NAMALWA (cell line): ENCODE measurements at places on chromosomes 1 and 21.

- no peak for DNase-seq
These were observed 5.1 kb downstream of the UBE2Q1 start for GRCh38 chr1:154553056-154554030.

DNA sequence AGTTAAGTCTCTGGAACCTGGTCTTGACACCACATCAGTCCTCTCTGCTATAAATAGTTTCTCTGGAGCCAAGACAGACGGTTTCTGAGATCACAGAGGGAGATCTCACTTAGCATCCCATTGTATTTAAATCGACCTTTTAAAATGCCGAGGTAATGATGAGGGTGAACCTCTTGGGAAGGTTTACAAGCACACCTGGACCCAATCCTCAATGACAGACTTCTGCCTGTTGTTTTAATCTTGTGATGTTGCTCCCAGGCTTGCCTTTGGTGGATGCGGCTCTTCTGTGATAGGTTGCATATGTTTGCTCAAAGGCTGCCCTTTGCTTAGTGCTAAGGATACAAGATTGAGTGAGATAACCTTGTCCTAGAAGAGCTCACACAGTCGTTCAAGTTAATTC, 104.6 kb upstream of the L1TD1 start:
- DNase-seq: no peak

GRCh38 chr1:172460177-172460576, 16.3 kb upstream of the PIGC start:
- no peak for DNase-seq

- DNase-seq: no peak
These were observed 3.6 kb upstream of the GNB1 start for GRCh38 chr1:1894354-1895059.

DNA sequence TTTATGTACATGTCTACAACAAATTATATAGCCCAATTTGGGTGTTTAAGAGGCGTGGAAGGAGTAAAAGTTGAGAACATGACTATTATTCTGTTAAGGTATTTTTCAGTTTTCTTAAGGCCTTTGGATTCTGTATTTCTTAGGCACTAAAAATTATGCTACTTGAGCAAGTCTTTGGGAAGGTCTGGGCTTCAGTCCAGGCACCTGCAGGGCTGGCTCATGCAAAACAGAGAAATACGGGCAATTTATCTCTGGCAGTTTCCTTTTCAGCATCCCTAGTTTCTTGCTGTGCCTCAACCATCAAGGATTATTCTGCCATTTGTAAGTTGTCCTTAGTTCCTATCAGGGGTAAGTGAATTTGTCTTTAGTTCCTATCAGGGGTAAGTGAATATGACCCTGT, 358.8 kb upstream of the B3GALT2 start:
- DNase-seq: no peak

- DNase-seq: no peak
These were observed 24.2 kb downstream of the ZBTB8OS start for GRCh38 chr1:32626176-32626575.

GRCh38 chr1:230104395-230105244, 37.6 kb downstream of the GALNT2 start:
- DNase-seq: peak; percentile 37

DNA sequence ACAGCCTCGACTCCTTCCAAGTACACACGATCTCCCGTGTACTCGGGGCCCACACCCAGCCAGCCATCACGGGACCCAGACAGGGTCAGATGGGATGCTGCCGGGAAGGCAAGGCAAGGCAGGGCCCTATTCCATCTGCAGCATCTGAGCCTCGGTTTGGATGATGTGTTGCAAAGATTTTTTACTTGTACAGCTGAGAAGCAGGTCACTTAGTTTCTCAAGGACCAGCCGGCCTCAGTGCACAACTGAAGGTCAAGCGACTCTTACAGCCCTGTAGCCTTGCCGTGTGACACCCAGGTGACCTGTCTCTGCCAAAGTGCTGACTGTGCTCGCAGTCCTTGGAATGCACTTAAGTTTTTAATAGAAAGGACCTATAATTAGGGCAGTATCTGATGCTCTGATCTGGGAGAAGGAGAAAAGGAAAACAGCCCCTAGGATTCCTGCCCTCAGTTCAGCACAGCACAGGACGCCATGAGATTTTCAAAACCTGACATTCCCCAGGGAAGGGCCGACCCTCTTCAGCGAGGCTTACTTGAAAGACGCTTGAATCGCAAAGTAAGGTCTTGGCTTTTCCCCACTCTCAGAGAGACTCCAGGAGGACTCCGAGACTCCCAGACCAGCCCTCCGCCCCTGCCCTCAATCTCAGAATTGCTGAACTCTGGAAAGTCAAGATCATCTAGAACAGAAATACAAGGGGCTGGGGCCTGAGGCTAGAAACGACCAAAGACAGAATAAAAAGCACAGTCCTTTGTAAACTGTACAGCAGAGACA, 1.3 kb downstream of the GPR157 start:
- no peak for DNase-seq

DNA sequence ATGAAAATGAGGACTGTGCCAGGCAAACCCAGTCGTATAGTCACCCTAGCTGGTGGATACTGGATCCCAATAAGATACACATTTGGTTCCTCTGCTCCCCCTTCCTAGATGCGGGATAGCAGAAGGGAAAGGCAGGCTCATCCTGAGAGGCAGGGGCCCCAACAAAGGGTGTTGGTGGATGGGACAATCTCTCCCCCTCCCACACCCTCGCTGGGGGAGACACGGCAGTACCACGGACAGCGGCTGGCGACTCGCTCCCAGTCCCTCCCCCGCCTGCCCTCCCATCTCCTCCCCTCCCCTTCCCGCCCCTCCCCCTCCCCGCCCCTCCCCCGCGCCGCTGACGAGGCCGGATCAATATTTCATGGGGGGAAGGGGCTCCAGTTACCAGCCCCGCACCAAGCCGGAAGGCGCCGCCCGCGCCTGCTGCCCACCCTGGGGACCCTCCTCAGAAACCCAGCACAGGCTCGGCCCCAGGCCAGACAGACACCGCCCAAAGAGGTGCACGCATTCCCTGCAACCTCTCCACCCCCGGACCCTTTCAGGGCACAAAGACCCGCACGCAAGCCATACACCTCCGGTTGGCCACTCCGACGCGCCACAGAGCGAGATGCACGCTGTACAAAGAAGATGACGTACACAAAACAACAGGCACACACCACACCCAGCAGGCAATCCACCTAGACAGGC, 11.5 kb downstream of the RIMS3 start:
- DNase-seq: no peak

GRCh38 chr1:65998763-65999583, 206.3 kb downstream of the PDE4B start:
- DNase-seq: no peak

GRCh38 chr1:119594376-119594775, 53.7 kb downstream of the ZNF697 start:
- no peak for DNase-seq

- no peak for DNase-seq
These were observed 78.2 kb downstream of the OLFML2B start for GRCh38 chr1:161945306-161946060.

- peak; percentile 63 for DNase-seq
These were observed 3.9 kb upstream of the PRKCZ start for GRCh38 chr1:2046174-2046917.

DNA sequence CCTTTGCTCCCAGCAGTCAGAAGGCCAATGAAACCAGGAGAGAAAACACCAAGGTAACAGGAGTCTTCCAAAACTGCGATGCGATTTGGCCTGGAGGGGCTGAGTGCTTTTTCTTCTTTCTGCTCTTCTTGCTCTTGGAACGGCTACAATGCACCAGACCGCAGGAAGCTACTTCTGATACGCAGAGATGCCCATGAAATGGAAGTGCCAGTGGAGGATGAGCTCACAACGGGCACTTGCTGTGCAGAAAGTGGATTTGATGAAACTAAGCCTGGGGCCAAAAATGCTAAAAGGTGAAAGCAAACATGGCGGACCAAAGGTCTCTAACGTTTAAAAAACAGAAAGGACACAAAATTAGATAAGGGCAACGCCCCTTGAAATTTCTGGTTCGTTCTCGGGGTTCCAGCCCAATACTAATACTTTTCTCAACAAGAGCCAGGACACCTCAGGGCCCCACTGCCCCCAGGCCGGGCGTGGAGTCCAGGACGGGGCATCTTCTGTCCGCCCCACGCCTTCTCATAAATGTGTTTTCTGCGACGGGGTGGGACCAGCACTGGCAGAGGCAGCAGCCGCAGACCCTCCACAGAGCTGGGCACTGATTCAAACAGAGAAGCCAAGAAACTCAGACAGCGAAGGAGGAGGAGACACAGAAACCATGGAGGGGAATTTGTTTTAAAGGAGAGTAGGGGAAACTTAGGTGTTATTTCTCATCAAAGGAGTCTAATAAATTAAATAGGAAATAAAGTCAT, 101.3 kb downstream of the CRYAA start:
- no peak for DNase-seq
